ENCODE measurements at places on chromosomes 6 and 20.

GRCh38 chr6:98054453-98054852 lies 771.4 kb upstream of the MMS22L start:
- DNase-seq: peak; percentile 1

- DNase-seq: no peak
These were observed 24.5 kb upstream of the ABCC10 start for GRCh38 chr6:43402820-43403219.

DNA sequence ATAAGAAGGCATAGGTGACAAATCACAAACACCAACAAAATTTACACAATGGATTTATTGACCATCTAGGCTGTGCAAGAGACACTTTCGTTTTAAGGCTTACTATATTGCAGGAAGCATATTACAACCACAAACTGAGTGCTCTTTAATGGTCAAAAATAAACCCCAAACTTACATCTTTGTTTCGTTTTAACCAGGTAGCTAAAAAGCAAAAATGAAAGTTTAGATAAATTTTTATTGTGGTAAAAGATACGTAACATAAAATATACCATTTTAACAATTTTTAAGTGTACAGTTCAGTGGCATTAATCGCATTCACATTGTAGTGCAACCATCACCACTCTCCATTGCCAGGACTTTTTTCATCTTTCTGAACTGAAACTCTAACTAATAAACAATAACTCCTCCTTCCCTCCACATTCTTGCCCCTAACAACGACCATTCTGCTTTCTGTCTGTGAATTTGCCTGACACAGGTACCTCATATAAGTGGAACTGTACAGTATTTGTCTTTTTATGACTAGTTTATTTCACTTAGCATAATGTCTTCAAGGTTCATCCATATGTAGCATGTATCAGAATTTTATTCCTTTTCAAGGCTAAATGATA lies 32.3 kb upstream of the DUSP22 start:
- no peak for DNase-seq

DNA sequence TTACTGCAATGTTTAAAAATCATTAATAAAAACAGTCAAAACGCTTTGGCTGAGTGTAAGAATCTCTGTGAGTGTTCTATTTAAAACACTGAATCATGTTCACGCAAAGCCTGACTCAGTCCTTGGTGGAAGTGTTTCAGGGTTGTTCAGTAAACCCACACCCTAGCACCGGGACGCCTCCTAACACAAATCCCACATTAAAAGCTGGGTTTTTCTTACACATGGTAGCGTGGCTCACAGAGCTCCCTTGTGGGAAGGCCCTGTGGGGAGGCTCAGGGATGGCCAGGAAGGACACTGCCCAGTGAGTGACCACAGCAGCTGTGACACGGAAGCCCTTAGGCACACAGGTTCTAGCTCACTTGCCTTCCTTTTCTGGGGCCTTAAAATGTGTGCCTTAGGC lies 80.2 kb downstream of the GMPR start:
- peak; percentile 90 for DNase-seq

- DNase-seq: no peak
These were observed 39.0 kb downstream of the GRM4 start for GRCh38 chr6:34106900-34107299.

GRCh38 chr6:126553854-126554253 lies 213.9 kb downstream of the CENPW start:
- no peak for DNase-seq

- DNase-seq: no peak
These were observed 163.9 kb upstream of the SULF2 start for GRCh38 chr20:47949230-47949629.

- DNase-seq: peak; percentile 25
These were observed 4.2 kb downstream of the RIMS4 start for GRCh38 chr20:44805979-44806620.

DNA sequence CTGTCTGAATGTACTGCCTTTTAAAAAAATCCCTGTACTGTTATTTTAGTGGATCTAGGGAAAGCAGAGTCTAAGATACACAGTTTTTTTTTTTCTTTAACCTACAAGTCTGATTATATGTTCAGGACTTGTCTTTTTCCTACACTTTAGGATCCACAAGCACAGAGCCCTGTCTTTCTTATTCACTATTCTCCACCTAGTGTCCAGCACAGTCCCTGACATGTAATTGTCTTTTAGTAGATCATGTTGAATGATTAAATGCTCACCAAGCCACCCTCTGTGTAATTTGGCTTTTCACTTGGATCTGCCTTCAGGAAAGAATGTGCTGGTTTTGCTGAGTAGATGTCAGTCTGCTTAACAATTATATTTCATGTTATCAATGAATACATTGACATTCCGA lies 35.8 kb upstream of the YWHAB start:
- DNase-seq: no peak

- no peak for DNase-seq
These were observed 84.5 kb downstream of the PLCB1 start for GRCh38 chr20:8216375-8217200.

DNA sequence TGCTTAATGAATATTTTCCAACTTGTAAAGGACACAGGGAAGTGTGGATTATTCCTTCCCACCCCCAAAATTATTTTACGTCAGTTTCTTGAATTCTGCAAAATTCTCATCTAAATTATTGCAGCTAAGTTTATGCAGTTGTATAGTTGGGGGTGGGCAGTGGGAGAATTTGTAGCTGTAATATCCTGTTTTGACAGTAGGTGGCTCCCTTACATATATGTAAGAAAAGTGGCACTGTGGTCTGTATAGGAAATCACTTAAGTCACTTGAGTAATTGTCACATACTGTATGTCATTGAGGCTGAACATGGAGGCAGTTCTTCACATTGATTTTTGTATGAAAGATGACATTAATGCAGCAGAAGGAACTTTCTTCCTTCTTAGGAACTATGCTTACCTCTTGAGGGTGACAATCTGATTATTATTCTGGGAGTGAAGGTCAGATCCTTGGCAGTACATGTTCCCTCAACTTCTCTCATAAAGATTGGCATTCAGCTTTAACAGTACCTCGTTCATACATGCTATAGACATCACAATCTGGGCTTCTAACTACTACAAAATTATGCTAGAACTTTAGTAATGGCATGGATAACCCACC lies 14.6 kb upstream of the CFAP206 start:
- peak; percentile 70 for DNase-seq

DNA sequence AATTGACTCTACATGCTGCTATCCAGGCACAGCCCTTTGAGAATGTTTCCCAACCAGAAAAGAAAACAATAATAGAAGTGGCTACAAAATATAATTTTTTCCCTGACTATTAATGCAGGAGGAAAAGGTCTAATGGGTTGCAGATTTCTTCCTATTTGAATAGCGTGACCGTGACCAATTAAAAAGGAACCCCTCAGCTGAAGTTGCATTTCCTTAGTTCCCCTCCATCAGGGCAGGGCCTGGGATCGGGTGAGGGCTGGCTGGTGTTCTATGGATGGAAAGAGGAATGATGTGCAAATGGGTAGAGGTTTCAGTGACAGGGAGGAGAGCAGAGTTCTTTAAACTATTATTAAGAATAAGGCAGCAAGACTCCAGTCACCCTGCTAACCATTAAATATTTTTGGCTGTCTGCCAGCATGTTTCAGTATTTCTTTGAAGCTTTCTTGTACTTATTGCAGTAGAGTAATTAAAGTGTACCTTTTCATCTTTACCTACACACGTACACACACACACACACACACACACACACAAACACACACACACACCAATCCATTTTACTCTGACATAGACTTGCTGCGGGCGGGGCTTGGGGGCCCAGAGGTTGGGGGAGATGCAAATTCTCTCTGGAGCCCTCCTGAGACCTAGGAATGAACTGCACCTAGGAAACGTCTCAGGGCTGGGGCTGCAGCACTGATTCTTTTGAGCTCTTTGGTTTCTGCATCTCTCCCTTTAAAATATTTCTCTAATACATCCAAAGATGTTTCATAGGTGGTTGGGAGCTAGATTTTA lies 154.8 kb upstream of the SLC35B3 start:
- no peak for DNase-seq

- no peak for DNase-seq
These were observed 366.2 kb downstream of the ZFAND3 start for GRCh38 chr6:38185752-38186151.

- peak; percentile 95 for DNase-seq
These were observed 11.5 kb downstream of the SDC4 start for GRCh38 chr20:45336530-45337366.

GRCh38 chr6:155765275-155766194 lies 309.9 kb upstream of the NOX3 start:
- DNase-seq: peak; percentile 90

- DNase-seq: peak; percentile 83
These were observed 418.6 kb downstream of the CDKAL1 start for GRCh38 chr6:20952699-20953474.

- DNase-seq: peak; percentile 23
These were observed 82.1 kb downstream of the KCNB1 start for GRCh38 chr20:49400410-49400809.

DNA sequence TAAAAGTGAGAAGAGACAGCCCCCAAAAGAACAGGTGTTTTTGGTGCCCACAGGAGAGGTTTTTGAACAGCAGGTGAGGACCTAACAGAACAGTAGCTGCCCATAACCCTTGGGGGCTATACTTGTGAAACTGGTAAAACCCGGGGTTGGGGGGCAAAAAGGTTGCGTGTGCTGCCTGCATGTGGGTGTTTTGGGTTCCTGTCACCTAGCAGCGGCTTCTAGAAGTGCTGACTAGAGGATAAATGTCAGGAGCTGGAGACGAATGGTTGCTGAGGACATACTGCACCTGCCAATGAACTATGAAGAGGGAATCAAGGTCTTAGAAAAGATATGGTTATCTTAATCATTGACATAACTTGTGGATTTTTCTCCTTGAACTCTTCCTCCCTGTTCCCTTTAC lies 16.0 kb downstream of the TAF11 start:
- no peak for DNase-seq

Measured in IMR-90 (cell line).